ENCODE measurements at places on chromosomes 6 and 20.
A peak's percentile ranks its signal among the peaks of the same experiment; 100 is the strongest.

DNA sequence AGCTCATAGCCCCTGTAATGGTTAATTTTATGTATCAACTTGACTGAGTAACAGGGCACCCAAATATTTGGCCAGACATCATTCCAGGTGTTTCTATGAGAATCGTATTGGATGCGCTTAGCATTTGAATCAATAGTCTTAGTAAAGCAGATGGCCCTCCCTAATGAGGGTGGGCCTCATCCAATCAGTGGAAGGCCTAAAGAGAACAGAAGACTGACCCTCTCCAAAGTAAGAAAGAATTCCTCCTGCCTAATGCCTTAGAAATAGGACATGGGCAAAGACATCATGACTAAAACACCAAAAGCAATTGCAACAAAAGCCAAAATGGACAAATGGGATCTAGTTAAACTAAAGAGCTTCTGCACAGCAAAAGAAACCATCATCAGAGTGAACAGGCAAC is 352.5 kb upstream of the SASH1 start:
- H3K36me3 ChIP-seq = no peaks in the 10 kb centered on the region
- H3K27me3 ChIP-seq = no peaks in the 10 kb centered on the region
- DNase-seq = no peak
- no peak overlapping the region for H3K4me3 ChIP-seq
- no peaks in the 10 kb centered on the region for H3K4me1 ChIP-seq

- peak overlapping the region; percentile 61 for H3K4me3 ChIP-seq
- no peak overlapping the region for H3K27ac ChIP-seq
- DNase-seq = peak; percentile 81
- no peaks in the 10 kb centered on the region for H3K36me3 ChIP-seq
Observed at GRCh38 chr6:10411971-10412460, 2.9 kb downstream of the TFAP2A start.

DNA sequence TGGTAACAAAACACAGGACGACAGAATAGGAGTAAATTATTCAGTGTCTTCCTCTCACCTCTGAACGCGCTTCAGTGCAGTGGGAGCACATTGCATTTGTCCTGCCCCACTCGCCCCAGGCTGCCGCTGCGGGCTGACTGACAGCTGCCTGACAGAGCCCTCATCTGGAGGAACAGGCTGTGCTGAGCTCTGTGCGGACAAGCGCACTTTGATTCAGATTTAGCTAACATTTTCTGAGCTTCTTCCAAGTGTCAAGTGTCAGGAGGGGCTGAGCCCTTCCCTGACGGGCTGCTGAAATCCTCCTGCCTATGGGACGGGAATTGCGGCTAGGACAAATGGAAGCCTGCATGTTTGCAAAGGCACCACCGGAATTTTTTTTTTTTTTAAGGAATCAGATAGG is 383.0 kb upstream of the CDH4 start:
- no peak for DNase-seq
- no peak overlapping the region for H3K27ac ChIP-seq
- H3K27me3 ChIP-seq = peaks cover 20% of the 10 kb centered on the region
- no peaks in the 10 kb centered on the region for H3K4me1 ChIP-seq
- no peak overlapping the region for H3K4me3 ChIP-seq
- no peaks in the 10 kb centered on the region for H3K36me3 ChIP-seq

- H3K27ac ChIP-seq = no peak overlapping the region
- no peak overlapping the region for H3K4me3 ChIP-seq
- DNase-seq = no peak
- H3K36me3 ChIP-seq = no peaks in the 10 kb centered on the region
- no peaks in the 10 kb centered on the region for H3K4me1 ChIP-seq
Observed at GRCh38 chr6:90993770-90994169, 406.9 kb upstream of the MAP3K7 start.

DNA sequence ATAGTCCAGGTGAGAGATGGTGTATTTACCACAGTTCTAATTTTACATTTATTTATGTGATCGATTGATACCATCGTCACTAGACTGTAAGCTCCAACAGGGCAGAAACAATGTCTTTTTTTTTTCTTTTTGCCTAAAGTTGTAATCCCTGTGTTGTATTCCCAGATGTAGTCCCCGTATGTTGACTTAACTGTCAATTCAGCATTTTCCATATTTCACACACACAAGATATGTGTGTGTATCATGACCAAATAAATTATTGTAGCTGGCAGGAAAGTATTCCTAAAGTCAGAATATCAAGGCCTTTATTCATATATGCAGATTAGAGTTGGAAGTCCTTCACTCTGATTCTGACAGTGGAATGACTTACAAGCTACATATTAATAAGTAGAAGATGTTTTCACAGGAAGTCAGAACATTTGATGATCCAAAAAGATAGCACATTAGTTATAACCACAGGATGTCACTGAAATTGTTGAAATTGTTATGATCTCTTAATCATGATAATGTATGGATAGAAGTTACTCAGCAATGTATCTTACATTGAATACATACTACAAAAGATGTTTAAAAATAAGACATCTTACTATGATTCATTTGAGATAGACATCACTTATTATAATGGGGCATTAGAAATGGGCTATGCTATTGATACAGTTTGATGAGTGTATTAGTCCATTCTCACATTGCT is 10.6 kb downstream of the RNF182 start:
- no peaks in the 10 kb centered on the region for H3K4me1 ChIP-seq
- H3K4me3 ChIP-seq = no peak overlapping the region
- H3K27ac ChIP-seq = no peak overlapping the region
- H3K36me3 ChIP-seq = no peaks in the 10 kb centered on the region
- DNase-seq = no peak
- peaks cover 18% of the 10 kb centered on the region for H3K27me3 ChIP-seq

DNA sequence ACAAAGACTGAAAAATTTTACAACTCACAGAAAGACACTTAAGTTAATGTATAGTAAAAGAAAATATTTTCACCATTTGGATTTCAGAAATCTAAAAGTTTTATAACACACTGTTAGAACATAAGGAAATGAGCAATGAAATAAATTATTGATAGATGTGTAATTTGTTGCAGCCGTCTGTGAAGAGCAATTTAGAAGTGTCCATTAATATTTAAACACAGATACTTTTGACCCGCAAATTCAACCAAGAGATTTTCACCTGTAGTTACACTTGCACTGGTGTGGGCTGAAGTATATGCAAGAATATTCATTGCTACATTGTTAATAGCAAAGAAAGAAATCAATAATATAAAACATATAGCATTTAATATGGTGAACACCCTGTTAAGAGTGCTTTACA is 14.6 kb upstream of the SLC17A3 start:
- H3K4me3 ChIP-seq = no peak overlapping the region
- H3K27ac ChIP-seq = no peak overlapping the region
- DNase-seq = no peak
- H3K4me1 ChIP-seq = no peaks in the 10 kb centered on the region
- H3K36me3 ChIP-seq = no peaks in the 10 kb centered on the region

DNA sequence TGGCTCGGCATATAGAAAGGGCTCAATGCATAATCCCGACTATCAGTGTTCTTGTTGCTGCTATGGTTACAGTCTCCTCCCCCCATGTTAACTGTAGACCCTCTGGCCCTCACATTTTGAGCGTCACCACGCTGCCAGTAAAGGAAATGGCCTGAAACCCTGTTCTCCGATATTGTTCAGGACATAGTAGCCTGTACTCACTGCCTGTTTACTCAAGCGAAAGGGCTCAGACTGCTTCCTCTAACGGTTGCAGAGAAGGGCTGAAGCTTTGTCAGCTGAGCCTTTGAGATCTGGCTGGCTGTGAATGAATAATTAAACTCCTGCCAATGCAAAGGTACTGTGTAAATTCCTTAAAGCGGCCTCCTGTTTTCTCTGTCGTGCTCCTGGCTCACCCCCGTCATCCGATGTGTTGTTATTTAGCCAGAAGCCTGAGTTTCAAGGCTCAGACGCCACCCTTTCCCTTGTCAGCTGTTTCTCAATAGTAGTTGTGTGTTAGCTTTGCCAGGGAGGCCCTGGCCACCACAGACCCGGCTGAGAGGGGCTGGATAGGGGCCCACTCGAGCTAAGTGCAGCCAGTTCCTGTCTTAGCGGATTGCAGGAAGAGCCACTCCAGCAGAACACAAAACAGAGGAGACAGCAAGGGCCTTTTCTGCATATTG is 31.2 kb upstream of the RALGAPA2 start:
- peak overlapping the region; percentile 90 for H3K27ac ChIP-seq
- no peaks in the 10 kb centered on the region for H3K36me3 ChIP-seq
- H3K27me3 ChIP-seq = no peaks in the 10 kb centered on the region
- peaks cover 60% of the 10 kb centered on the region for H3K4me1 ChIP-seq
- no peak for DNase-seq

GRCh38 chr6:169848946-169849345 is 97.5 kb downstream of the ERMARD start:
- H3K4me3 ChIP-seq = no peak overlapping the region
- no peaks in the 10 kb centered on the region for H3K36me3 ChIP-seq
- no peaks in the 10 kb centered on the region for H3K4me1 ChIP-seq
- no peak for DNase-seq
- H3K27ac ChIP-seq = no peak overlapping the region
- H3K27me3 ChIP-seq = no peaks in the 10 kb centered on the region

DNA sequence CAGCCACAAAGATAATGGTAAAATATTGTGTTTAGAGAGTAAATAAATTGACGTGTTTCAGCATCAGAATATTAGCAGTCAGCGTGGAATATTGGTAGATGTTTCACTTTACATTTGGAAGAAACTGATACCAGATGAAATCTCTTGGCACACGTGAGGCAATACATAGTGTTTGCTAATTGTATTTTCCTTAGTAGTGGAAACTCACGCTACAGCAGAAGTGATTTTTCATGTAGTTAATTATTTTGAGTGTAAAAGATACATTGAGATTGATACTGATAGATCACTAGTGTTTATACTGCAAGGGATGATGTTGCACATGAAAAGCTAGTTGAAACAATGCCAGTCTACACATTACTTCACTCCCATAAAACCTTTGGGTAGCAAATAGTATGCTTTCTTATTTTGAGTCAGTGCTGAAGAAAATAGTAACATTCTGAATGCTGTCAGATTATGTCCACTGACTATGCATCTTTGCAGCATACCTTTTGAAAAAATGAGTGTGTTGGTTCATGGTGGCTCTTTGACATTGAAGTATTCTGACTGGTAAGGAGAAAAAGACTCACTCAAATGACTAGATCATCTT is 59.3 kb downstream of the CD2AP start:
- H3K36me3 ChIP-seq = no peaks in the 10 kb centered on the region
- H3K4me1 ChIP-seq = no peaks in the 10 kb centered on the region
- H3K4me3 ChIP-seq = no peak overlapping the region
- no peaks in the 10 kb centered on the region for H3K27me3 ChIP-seq

DNA sequence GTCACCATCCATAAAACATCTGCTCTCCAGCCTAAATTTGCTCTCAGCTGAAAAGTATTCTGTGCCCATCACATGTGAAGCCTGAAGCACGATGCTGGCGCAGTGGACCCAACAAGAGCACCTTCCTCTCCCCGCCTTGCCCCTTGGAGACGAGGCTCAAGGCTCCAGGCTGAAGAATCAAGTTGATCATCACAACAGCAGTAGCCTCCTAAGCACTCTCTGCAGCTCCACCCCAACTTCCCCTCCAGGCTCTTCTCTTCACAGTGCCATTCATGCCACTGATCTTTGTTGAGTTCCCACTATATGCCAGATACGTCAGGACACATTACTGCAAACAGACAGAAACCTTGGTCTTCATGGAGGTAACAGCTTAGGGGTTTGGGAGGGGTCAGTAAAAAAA is 41.6 kb upstream of the ZNF217 start:
- H3K4me1 ChIP-seq = peaks cover 14% of the 10 kb centered on the region
- no peaks in the 10 kb centered on the region for H3K36me3 ChIP-seq
- no peak for DNase-seq

DNA sequence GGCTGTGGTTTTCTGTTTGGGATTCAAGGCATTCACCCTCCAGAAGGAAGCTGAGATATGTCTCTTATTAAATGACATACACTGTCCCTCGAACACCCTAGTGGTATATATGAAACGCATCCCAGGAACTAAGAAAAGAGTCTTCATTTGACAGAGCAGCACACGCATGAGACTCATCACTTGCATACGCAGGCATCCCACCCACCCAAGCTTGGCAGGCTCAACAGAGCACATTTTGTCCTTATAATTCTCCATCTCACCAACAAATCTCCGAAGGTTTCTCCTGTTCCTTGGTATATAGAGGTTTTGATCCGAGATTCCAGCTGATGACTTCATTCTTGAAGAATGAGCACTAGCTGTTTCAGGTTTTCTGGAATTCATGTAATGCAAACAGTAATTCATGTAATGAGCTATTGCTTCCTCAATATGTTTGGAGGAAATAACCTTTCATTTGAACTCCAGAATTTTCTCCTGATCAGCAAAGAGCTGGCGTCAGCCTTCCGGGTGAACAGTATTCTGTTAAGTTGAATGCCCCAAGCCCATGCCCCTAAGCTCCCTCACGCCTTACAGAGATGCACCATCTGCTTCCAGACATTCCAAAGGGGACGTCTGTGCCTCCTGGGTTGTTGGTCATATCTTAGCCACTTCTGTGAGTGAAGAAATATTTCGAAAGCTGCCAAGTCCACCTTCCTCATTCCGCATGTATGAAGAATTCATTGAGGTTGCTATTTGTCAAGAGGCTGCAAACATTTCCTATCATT is 66.0 kb upstream of the CDH4 start:
- H3K27ac ChIP-seq = no peak overlapping the region
- no peaks in the 10 kb centered on the region for H3K36me3 ChIP-seq
- H3K4me1 ChIP-seq = no peaks in the 10 kb centered on the region

DNA sequence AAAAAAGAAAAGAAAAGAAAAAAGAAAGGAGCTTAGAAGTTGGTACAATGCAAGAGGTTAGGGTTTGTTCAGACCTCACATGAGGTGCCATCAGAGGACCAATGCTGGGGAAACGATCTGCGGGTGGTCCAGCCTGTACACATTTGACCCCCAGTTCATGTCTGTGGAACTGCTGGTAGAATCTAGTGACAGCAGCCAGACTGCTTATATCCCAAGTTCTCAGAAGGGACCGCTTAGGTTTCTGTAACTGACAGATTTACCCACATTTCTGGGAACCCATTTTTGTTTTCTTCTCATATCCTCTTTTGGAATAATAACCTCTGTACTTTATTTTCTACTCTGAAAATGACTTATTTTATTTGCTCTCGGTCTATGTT is 4.7 kb downstream of the PPP1R18 start:
- peak overlapping the region; percentile 91 for H3K4me3 ChIP-seq
- peak overlapping the region; percentile 96 for H3K27ac ChIP-seq
- no peak for DNase-seq
- no peaks in the 10 kb centered on the region for H3K27me3 ChIP-seq
- peaks cover 47% of the 10 kb centered on the region for H3K4me1 ChIP-seq

DNA sequence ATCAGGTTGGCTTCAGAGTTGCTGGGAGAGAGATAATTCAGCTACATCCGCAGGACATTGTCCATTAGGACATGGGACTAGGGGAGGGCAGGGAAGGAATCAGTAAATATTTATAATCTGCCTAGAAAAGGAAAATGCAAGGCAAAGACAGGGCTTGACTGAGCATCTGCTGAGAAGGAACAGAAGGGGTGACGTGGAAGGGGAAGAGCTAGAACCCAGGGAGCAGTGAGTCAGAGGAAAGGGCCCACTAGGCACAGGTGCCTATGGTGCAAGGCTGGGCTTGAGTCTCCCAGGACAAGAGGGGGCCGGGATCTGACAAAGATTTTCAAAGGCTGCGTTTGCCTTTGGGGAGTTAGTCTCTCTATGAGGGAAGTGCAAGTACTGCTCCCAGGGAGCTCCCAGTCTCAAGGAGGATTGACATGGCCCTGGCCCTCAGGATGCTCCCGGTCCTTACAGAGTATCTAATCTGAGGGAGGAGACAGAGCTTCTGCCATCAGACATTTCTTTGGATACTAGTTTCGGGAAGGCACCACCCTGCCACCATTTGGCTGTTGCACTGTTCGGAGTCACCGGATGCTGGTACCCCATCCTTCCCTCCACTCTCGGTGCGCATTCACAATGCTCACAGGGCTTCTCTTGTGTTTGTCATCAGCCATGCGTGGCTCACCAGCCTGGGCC is 21.9 kb downstream of the VEGFA start:
- H3K27ac ChIP-seq = no peak overlapping the region
- H3K4me1 ChIP-seq = peaks cover 34% of the 10 kb centered on the region
- H3K36me3 ChIP-seq = no peaks in the 10 kb centered on the region
- DNase-seq = no peak
